ENCODE measurements at places on chromosomes 11 and 22.

- no peak for DNase-seq
These were observed 90.0 kb upstream of the NARS2 start for GRCh38 chr11:78664636-78665035.

DNA sequence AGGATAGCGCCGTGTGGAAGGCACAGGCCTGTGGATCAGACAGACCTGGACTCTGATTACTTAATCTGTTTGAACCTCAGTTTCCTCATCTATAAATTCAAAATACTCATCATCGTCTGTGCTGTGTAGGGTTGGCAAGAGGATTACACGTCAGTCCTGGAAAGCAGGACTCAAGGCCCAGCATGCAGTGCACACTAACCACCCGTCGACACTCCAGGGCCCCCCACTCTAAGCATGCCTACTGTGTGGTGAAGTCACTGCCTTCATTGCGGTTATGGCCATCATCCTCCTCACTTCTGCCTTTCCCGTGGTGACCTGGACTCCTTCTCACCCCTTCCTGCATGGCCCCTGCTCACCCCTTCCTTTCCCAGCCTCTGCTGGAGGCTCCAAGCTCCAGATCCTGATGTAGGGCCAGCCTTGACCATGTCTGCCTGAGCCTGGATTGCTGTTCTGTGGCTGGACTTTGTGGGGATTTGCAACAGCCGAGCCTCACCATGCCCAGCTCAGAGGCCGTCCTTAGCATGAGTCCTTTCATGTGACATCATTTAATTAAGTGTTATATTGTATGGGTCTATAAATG, 1158.0 kb downstream of the TBC1D22A start:
- DNase-seq: no peak

GRCh38 chr11:113085446-113085845, 124.2 kb downstream of the NCAM1 start:
- no peak for DNase-seq

DNA sequence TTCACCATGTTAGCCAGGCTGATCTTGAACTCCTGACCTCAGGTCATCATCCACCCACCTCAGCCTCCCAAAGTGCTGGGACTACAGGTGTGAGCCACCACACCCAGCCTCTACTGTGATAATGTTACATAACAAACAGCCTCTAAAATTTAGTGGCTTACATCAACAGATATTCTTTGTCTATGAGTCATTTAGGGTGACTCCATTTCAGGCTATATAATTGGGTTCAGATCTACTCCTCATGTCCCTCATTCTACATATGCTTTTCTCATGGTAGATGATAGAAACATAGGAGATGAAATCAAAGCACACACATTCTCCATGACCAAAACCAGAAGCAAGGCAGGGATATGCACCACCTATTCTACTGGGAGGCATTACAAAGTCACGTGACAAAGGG, 72.7 kb downstream of the SIK2 start:
- DNase-seq: no peak

DNA sequence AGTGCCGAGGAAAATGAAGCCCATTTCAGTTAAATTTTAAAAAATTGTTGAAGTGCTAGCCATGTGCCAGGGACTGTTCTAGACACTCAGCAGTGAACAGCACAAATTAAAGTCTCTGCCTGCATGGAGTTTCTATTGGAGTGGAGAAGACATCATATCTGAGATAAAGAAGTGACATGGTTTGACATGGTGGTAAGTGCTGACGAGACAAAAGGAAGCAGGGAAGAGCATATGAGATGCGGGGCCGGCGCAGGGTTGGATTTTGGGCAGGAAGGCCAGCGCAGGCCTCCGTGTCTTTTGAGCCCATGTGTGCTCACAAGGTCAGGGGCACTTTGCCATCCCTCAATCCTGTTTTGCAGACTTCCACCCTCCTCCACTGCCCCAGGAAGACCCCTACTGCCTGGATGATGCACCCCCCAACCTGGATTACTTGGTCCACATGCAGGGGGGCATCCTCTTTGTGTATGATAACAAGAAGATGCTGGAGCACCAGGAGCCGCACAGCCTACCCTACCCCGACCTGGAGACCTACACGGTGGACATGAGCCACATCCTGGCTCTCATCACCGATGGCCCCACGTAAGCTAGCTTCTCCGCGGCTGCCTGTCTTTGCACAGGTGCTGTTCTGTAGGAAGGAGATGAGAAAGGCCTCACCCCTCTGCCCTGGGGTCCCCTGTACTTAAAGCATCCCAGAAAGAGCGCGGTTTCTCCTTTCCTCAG, 29.6 kb downstream of the AMPD3 start:
- DNase-seq: no peak

DNA sequence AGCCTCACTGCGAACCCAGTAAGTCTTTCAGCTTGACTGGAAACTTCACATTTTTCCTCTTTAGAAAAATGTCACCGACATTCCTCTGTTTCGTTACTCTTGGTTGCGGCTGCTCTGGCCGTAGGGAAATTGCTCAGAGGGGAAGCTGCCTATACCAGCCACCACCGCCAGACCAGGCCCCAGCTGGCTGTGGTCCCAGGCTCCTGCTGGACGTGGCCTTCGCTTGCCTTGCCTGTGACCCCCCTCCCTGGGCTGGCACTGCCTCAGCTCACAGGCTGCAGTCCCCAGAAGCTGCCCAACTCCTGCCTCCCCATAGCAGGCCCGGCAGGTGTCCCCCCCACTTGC, 197.8 kb downstream of the MN1 start:
- DNase-seq: no peak

DNA sequence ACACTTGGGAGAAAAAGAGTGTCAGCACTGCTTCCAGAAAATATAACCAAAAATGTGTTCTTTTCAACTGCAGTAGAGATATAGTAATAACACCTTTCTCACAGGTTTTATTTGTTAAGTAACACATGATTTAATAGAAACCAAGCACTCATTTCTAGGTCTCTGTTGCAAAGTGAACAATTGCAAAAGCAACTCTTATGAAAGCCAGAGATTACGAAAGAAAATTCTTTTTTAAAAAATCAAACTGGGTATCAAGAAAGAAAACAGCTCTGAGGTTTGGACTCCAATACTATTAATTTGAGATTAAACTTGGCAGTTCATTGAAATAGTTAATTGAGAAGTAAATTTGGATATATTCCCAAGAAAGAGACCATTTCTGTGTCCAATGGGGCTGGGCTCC, 9.8 kb upstream of the XKR3 start:
- no peak for DNase-seq

DNA sequence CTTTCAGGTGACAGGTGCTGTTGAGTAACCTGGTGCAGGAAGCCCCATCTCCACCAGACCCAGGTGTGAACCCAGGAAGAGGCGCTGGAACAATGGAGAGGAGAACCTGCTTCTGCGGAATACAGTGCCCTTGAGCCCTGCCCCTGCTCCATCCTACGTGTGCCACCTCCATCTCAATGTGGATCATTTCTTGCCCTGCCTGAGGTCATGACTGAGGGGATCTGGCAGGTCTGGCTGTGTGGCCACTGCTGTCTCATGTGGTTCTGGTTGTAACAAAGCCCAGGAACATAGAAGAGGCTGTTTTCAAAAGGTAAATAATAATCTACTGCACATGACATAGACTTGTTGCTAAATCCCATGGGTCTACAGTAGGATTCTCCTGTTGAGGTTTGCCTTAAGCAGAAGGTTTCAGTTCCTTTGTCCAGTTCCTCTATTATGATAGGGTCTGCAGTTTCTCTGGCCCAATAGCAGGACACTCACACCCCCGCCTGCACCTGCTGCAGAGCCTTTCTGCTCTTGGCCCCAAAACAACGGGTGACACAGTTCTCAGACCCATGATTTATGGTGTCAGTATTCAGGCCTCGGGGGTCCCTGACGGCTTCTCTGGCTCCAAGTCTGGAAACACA, 113.5 kb upstream of the IGLL5 start:
- DNase-seq: no peak

DNA sequence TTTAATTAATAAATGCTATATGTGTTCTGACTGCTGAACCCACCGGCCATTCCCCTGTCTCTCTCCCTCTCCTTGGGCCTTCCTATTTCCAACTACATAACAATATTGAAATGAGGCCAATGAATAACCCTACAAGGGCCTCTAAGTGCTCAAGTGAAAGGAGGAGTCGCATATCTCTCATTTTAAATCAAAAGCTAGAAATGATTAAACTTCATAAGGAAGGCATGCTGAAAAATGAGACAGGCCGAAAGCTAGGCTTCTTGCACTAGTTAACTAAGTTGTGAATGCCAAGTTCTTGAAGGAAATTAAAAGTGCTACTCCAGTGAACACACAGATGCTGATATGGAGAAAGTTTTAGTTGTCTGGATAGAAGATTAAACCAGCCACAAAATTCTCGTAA, 109.2 kb downstream of the TSPAN18 start:
- DNase-seq: no peak

DNA sequence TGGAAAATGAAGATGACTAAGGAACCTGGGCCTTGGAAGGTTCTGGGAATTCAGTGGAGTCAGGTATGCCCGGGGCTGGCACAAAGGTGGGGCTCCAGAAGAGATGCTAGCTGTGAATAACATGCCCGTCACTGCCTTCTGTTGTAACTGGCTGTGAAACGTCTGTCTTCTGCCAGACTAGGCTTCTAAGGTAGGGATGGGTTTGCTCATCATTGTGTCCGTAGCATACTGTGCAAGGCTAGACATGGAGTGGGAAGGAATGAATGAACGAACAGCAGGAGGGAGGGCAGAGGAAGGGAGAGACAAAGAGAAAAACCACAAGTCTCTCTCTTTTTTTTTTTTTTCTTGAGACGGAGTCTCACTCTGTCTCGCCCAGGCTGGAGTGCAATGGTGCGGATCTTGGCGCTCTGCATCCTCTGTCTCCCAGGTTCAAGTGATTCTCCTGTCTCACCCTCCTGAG, 327.4 kb downstream of the MN1 start:
- DNase-seq: no peak
